ENCODE measurements at places on chromosomes 2 and 18.

GRCh38 chr2:208608122-208608835, 201.7 kb downstream of the PTH2R start:
- no peak for DNase-seq

DNA sequence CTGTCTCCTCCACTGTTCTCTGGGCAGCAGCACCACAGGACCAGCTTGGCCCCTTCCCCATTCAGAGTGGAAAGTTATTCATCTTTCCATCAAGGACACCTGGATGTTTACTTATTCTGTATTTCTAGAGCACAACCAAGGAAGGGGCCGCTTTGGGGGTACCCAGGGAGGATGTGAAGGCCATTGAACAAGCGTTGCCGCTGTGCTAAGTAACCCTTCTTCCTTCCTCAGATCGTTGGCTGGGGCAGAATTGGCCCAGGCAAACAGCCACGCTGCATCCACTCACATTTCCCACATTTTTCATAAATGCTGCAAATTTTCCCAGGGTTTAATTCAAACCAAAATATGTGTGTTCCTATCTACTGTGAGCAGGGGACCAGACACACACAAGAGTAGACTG, 76.2 kb upstream of the NPAS2 start:
- DNase-seq = no peak

- peak; percentile 4 for DNase-seq
Measured at GRCh38 chr2:107936433-107937359, 49.6 kb upstream of the SLC5A7 start.

DNA sequence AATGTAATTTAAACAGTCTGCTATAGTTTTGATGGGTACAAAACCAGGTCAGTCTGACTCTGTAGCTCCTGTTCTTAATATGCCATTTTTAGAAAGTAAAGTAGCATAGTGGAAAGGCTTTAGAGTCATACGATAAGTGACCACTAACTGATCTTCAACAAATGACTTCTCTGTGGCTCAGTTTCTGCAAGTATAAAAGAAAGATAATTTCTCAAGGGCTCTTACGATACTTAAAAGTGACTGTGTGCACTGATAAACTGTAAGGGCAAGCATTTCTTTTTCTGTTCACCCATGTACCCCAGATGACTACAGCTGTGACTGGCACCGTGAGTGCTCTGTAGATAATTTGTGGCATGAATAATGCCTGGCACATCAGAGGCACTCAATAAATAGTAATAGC, 178.7 kb downstream of the LCLAT1 start:
- no peak for DNase-seq

GRCh38 chr18:27666016-27666415, 480.9 kb upstream of the CHST9 start:
- DNase-seq = no peak

- DNase-seq = no peak
Measured at GRCh38 chr2:69123182-69123581, 110.2 kb downstream of the ANTXR1 start.

DNA sequence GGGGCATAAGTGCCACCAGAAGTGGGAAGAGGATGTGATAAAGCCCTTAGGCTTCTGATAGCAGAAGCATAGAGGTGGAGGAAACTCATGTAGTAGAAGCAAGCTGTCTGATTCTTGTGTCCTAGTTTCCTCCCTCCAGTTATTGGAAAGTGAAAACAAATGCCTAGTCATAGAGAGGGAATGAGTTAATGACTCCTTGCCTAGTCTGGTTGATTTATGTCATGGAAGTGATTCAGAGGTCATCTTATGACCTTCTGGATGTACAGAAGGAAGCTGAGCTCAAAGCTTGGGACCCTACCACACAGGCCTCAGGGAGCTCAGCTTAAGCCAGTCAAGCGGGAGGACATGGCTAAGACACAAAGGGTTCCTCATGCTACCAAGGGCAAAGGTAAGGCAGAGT, 232.2 kb downstream of the THSD7B start:
- peak; percentile 78 for DNase-seq

GRCh38 chr18:11256251-11256650, 106.9 kb upstream of the PIEZO2 start:
- no peak for DNase-seq

DNA sequence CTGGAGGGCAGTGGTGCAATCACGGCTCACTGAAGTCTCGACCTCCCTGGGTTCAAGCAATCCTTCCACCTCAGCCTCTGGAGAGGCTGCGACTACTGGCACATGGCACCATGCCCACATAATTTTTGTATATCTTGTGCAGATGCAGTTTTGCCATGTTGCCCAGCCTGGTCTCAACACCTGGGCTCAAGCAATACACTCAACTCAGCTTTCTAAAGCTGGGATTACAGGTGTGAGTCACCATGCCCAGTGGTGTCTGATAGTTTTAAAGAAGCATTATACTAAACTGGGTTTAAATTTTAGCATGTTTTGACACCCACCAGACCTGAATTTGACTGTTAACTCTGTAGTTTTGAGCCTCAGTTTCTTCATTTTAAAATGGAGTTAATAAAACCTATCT, 109.4 kb upstream of the SLC38A11 start:
- DNase-seq = no peak

DNA sequence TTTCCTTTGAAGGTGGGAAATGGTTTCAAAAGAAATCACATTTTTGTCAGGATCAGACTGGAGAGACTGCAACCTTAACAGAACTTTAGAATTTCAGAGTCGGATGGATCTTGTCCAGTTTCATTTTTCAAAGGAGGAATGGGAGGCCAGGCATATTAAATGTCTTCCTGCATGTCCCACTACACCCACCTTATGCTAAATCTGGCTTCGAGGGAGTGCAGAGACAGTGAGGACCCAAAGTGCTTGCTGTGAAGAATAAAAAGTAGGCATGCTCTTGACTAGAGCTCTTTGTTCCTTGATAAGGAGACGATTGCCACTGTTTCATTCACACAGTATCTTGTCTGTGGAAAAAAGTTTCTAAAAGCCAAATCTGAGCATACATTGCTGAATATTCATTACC, 197.6 kb downstream of the SLC4A3 start:
- no peak for DNase-seq

DNA sequence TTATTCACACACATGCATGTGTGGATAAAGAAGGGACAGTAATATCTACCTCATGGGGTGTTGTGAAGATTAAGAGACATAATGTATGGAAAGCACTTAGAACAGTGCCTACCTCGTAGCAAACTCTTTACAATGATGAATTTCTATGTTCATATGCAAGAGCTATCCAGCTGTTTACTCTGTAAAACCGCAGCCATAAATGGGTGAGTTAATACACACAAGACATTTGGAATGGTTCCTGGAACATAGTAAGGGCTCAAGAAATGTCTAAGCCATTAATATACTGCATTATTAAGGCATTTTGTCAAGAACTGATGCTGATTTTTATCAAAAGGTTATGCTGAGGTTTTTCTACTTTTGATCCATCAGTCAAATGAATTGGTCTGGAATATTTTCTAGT, 1076.2 kb downstream of the TSN start:
- no peak for DNase-seq

- no peak for DNase-seq
Measured at GRCh38 chr2:173280853-173281252, 73.8 kb upstream of the CDCA7 start.

GRCh38 chr2:35938838-35939237, 416.7 kb upstream of the CRIM1 start:
- DNase-seq = no peak

DNA sequence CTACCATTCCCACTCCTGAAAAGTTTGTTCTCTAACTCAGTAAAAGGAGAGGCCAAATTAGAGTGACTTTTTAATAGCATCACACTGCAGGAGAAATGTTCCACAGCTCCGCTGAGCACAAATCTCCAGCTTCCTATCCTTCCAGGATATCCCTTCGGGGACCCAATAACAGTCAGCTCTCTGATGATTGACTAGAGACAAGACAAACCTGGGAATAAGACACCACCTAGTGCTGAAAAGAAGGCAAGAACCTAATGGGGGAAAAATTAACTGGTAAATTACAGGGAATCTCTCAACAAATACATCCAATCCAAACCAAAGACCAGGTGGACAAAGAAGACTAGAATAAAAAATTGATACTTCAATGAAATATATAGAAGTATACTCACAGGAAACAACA, 977.1 kb upstream of the SOX11 start:
- DNase-seq = no peak

DNA sequence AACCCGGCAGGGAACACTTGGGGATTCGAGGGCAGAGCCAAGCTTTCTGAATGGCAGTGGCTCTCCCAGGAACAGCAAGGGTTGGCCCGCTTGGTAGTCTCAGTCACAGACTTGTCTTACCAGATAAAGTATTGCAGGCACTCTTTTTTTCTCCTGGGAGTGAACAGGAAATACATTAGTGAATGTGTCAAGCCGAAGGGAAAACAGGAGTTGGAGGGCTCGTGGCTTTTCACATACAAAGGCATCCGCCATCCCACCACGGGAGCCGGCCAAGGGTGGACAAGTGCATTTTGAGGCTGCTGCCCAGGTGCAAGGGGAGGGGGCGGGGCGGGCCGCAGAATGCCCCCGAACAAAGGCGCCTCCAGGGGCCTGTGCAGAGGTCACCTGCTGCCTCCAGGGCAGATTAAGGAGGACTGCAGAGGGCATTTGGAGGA, 163.3 kb upstream of the SIX3 start:
- no peak for DNase-seq

DNA sequence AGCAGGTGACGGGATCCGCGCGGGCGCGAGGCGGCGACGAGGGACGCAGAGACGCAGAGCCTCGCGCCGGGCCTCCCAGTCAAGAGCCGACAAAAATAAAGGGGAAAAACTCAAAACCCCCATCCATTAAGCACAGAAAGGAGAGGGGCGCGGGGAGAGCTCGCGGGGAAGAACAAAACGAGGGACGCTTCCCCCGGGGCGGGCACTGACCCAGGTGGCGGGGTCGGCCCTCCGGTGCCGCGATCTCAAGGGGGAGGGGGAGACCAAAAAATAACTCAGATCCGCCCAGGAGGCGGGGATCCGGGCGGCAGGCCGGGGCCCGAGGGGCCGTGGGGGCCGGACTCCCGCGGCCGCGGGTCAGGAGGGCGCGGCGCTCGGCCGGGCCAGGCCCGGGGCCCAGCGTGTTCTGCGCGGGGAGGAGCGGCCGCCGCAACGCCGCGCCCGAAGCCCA, 597 bp downstream of the RNF103 start:
- no peak for DNase-seq

DNA sequence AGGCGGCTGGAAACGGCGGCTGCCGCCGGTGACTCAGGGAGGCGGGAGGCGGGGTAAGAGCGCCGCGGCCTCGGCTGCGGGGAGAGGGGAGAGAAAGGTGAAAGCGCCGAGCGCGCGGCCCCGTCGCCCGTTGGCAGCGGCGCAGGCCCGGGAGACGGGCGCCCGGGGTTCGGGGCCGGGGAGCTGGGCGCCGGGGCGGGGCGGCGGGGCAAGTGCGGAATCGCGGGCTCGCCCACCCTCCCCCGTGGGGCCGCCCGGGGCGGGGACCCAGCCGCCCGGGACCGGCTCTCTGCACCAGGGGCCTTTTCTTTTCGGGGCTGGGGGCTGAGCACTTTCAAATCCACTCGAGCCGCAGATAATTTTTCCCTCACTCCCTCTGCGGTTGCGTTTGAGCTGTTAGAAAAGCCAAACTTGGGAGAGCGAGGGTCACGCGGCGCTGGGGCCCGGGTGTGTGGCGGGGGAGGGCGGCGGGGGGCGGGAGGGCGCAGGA, 266 bp downstream of the KDM3A start:
- DNase-seq = no peak

- DNase-seq = no peak
Measured at GRCh38 chr2:153403940-153404339, 74.6 kb downstream of the RPRM start.

GRCh38 chr2:8558096-8558495, 123.8 kb upstream of the ID2 start:
- no peak for DNase-seq

DNA sequence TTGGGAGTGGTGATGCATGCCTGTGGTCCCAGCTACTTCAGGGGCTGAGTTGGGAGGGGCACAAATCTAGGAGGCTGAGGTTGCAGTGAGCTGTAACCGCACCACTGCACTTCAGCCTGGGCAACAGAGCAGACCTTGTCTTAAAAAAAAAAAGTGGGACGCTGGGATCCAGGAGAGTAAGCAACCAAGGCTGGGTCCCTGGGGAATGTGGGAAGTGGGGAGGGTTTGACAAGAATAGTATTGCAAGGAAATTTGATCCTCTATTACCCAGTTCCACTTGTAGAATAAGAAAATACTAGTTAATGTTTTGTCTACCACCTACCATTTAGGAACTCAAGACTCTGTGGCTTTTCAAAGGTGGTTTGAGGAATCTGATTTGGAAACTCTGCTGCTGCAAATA, 21.1 kb upstream of the DYTN start:
- DNase-seq = no peak

DNA sequence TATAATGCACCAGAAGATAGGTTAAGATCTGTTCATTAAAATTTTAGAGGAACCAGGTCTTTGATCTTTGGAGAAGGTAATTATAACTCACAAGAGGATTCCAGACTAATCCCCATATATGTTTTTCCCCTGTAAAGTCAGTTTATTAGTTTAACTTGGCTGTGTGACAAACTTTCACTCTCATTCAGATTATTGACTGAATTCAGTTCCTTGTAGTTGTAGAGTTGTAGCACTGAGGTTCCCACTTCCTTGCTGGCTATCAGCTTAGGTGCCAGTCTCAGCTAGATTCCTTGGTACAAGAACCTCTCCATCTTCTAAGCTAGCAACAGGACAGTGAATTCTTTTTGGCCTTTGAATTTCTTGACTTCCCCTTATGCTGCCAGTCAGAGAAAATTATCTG, 19.1 kb downstream of the REG1A start:
- no peak for DNase-seq

DNA sequence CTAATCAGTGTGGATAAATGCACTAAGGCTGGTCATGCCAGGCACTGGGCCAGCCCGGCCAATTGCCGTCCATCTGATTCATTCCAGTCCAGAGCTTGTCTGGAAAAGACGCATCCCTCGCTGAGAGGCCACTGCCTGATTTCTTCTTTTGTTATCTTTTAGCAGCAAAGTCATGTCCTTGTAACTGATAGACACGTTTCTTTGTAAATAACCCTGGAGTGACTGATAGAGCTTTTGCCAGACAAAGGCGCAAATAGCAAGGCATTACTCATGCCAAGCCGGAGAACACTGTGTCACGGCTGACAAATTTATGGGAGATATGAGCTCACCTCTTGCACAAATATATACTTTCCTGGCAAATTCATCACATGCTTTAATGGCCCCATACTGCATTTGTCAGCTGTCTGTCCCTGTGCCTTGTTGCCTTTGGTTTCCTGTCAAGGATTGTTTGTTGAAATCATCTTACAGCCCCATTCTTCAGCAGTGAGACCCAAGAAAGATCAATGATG, 164.4 kb downstream of the ETAA1 start:
- peak; percentile 69 for DNase-seq

DNA sequence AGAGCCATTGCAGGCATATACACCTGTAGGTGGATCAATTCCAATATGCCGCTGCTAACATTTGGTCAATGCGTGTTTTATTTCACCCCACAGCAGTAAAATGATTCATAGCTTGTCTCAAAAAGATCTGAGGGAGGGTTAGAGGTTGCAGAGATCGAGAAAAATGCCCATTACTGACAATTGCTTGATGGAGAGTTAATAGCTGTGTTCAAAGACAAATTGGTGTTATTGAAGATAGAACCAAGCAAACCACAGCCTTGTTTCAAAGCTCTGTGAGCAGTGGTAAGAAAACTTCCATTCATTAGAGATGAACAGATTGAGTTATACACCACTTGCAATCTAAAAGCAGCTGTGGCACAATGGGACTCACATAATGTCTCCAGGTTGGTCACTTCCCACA, 95.4 kb downstream of the KCNE4 start:
- DNase-seq = no peak

- DNase-seq = no peak
Measured at GRCh38 chr2:27309651-27310050, 1.4 kb upstream of the UCN start.
